ENCODE measurements at places on chromosomes 12 and 14.

- no peak for DNase-seq
These were observed 27.6 kb downstream of the IFNG start for GRCh38 chr12:68131867-68132414.

DNA sequence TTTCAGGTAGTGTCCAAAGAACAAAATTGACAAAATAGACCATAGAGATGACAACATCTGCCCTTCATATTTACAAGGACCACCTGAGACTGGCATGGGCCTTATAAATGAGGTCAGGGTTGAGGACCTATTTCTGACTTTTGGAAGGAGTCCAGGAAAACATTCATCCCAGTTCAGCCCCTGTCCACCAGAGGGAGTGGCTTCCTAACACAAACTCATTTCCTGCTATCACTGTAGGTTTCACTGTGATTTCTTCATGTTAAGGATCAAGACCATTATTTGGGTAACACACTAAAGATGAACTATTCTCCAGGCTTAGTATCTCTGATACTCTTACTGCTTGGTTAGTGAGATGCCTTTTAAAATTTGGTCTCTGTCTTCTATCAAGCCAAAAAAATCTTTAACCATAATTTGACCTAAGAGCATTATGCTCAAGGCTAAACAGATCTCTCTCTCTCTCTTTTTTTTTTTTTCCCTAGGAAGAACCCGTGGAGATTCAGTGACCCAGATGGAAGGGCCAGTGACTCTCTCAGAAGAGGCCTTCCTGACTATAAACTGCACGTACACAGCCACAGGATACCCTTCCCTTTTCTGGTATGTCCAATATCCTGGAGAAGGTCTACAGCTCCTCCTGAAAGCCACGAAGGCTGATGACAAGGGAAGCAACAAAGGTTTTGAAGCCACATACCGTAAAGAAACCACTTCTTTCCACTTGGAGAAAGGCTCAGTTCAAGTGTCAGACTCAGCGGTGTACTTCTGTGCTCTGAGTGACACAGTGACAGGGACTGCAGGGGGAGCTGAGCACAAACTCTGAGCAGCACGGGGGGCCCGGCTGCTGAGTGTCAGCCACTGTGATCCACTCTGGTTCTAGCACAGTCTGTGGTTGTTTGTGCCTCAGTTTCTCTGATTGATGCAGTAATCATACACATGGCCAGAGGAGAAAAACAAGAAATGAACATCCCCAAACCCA, 267.6 kb upstream of the OR4E1 start:
- DNase-seq, result no peak

DNA sequence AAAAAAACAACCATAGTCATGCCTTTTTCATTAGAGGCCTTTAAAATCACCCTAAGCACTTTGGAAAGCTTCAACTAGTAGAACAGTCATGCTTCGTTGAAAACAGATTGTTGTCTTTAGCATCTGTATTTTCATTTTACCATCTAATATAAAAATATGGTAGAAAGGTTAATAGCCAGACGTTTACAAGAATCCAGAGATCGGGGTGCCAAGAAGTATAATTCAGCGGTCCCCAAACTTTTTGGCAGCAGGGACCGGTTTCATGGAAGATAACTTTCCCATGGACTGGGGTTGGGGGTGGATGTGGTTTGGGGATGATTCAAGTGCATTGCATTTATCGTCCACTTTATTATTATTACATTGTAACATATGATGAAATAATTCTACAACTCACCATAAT, 138.4 kb downstream of the GLT1D1 start:
- no peak for DNase-seq

DNA sequence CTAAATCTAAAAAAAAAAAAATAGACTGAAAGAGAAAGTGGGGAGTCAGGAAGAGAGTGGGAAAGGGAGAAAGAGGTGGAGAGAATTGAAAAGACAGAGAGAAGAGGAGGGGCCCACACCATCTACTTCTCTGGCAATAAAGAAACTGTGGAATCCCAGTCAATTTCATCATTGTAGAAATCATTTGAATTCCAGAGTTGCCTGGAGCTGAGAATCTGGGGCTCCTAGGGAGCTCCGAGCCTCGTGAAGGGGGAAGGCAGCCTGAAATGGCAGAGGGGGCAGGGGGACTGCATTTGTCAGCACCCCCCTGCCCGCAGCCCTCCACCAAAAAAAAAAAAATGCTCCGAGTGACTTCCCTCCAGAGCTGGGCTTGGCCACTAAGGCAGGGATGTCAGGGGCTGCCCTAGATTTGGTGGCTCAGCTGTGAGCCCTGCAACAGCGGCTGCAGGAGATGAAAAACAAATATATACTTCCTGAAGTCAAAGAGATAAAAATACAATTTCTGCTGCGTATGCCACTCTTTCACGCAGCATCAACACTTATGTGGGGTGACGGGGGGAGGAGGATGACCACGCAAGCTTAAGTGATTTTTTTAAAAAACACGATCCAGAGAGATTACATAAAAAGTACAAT, 80.5 kb downstream of the BCL11B start:
- no peak for DNase-seq

GRCh38 chr12:130595566-130595965, 120.5 kb downstream of the RIMBP2 start:
- no peak for DNase-seq

DNA sequence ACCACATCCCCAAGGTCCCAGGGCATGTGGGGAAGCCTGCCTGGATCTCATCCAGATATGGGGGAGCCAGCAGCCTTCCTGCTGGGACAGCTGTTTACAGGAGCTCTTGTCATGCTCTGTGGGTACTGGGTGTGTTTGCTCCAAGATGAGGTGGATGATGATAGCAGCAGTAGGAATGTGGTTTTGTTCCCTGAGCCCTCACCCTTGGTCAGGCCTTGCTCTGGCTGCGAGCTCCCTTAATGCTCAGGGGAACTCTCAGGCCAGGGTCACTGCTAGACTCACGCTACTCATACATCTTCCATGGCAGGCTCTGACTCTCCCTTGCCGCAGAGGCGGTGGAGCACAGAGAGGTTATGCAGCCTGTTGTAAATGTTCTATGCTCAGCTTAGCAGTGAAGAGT, 990.3 kb downstream of the AACS start:
- DNase-seq, result no peak

All from occipital lobe (tissue), 3 donors.